ENCODE measurements at places on chromosomes 4 and X.

GRCh38 chr4:159021597-159022385 lies 81.1 kb upstream of the RAPGEF2 start:
- DNase-seq: no peak

- no peak for DNase-seq
These were observed 18.2 kb downstream of the HOPX start for GRCh38 chr4:56662782-56663468.

GRCh38 chr4:124202099-124202498 lies 510.4 kb downstream of the ANKRD50 start:
- DNase-seq: no peak

DNA sequence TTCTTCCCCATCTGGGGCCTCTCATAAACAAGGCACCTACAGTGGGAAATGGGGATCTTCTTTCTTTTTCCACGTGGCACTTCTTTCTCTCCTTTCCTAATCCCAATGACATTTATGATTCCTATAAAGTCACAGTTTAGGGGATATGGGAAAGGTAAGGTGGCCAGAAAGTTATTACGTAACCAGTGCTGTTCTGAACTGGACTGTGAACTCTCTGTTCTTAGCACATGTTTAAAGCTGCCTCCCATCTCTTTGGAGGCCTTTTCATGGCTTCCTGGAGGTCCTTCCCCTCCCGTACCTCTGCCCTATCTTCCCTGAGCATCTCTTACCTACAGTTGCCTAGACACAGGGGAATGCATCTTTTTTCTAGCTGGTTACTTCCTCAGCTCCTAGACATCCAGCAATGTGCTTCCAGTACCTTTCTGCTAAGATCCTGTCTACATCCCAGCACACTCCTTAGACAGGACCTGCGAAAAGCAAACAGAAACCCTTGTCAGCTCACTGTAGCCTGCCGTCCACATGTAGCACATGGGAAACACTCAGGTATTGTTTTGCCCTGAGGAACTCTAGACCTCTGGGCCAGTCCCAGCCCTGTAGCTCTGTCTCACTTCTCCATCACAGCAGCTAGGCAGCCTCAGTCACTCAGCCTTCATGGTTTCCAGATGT lies 195.4 kb downstream of the NWD2 start:
- no peak for DNase-seq

DNA sequence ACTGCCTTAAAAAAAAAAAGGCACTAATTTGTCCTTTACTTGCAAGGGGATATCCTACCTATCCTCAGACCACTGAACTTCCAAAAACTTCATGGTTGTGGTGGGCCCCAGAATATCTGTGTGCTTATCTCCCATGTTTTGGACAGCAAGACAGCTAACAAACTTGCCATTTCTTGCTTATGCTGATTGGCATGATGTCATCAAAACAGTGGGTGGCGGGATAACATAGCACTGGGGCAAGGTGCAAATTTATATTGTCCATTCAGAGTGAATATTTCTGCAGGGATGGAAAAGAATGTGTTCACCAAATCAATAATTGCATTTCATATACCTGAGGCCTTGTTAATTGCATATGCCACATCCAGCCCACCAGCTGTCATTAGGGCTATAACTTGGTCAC lies 23.5 kb downstream of the HAUS3 start:
- DNase-seq: no peak

DNA sequence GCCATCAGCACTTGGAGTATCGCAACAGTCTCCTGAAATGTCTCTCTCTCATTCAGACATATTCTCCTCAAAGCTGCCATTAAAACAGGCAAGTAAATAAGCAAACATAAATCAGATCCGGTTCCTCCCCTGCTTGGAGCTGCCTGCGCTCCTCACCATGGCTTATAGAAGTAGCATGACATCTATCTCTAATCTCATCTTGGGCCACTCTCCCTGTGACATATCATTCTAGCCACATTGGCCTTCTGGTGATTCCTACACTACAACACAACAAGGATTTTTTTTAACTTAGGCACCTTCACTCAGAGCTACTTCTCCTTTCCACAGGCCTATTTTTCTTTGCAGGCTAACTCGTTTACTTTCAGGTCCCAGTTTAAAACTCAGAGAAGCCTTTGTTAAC lies 387.9 kb downstream of the ARHGAP24 start:
- DNase-seq: no peak

DNA sequence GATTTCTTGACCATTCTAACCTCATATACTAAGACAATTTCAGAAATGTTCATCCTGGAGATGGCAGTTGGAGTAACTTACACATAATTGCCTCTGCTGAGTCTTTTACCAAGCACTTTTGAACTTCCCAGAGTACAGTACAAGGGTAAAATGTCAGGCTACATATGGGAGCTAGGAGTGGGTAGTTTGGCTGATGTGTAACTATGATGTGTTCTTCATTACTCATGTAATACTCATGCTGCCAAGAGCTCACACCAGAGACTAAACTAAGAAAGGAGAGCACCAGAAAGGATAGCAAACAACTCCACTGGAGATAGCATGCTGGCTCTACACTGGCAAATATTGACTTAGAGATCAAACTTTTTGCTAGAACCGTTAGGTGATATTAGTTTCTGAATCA lies 194.0 kb downstream of the PDGFRA start:
- DNase-seq: no peak

DNA sequence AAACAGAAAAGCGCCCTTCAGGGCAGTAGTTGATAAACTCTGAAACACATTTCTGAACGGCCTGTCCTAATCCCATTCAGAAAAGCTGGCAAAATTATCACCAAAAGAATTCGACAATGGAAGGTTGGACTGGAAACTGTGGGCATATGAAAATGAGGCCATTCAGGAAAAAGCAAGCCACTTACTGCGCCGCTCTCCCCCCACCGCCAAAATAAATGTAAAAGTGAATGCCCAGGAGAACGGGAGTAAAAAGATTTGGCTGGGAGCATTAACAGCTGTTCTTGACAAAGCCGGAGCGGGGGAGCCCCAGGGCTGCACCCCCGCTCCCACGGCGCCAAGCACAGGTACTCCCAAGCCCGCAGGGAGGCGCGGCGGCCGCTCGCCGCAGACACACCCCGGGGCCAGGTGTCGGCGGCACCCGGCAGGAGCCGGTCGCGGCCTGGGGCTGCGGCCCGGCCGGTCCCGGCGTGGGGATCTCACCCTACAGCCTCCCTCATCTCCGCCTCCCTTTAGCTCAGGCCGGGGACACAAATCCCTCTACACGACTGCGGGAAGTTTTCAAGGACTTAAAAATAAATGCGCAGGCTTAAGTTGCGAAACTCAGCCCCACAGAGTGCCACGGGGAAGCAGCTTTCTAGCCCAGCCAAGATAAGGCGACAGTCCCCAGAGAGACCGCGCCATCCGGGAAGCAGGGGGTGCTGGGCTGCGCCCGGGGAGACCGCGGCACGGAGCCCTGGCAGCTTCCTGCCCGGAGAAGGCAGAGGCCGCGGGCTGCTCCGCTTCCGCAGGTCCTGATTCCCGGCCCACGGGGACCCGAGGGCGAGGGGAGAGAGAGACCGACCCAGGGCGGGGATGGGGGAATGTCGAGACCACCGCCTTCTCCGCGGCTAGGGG lies 593 bp downstream of the SH3RF1 start:
- peak; percentile 24 for DNase-seq

DNA sequence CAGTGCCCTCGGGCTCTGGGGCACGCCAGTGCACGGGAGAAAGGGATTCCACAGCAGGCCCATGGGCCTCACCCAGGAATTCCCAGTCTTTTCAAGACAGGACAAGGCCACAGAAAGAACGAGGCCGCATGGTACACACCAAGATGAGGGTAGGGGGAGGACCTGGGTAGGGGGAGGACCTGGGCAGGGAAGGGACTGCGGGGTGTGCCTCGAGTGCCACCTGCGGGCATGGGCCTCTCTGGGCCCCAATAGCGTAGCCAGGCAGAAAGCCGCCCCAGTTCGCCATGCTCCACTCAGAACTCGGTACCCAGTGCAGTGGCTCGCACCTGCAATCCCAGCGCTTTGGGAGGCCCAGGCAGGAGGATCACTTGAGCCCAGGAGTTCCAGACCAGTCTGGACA lies 14.0 kb upstream of the DUSP9 start:
- no peak for DNase-seq

GRCh38 chr4:129532573-129532972 lies 436.6 kb downstream of the C4orf33 start:
- no peak for DNase-seq

DNA sequence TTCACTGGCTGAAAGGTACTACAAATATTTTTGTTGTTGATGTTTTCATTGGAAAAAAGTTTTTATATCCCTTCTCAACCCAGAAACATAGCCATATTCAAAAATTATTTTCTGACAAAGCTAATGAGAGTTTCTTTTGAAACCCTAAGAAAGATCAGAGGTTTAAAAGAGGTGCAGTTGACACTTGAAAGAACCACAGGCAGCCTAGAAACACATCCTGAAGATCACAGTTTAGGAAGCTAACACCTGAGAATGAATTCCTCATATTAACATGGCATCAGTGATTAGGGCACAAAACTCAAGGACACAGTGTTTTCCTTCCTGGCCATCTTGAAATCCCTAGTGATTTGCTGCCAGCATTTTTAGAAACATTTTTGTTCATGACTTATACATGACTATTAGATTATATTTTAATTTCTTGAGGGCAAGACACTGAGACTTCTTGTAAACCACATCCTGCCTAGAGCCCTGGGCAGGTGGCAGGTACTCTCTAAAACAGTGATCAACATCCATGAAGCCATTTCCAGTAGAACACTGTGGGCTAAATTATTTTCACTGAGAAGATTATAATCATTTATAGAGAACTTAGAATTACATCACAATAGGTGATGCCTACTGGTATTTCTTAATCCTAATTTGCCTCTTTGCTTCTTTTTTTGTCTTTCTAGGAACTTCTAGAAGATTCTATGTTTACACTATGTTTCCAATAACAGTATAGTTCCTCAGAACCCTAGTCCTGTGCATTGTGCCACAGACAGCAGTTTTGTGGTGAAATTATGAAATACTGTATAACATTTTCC lies 80.0 kb downstream of the ARSJ start:
- no peak for DNase-seq

DNA sequence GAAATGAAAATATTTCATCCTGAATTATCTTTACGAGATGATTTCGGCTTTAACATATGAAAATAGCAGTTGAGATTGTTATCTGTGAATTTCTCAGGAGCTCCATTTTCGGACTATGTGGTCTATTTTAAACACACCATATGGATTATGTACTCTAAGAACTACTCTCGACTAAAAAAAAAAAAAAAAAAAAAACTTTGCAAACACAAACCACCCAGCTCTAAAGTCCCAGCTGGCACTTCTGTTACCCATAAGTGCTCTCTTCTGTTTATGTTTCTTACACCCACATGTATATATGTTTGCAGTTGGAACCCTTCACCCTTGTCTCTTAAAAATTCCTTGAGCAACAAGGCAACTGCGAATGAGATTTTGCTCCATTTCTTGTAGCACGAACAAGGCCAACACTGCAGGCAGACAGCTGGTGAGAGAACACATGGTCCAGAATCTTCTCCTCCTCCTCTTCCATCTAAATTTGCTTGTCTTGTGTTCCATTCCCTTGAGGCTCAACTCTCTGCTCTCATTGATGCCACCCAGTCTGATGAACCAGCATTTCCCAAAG lies 172.7 kb upstream of the HCCS start:
- no peak for DNase-seq

DNA sequence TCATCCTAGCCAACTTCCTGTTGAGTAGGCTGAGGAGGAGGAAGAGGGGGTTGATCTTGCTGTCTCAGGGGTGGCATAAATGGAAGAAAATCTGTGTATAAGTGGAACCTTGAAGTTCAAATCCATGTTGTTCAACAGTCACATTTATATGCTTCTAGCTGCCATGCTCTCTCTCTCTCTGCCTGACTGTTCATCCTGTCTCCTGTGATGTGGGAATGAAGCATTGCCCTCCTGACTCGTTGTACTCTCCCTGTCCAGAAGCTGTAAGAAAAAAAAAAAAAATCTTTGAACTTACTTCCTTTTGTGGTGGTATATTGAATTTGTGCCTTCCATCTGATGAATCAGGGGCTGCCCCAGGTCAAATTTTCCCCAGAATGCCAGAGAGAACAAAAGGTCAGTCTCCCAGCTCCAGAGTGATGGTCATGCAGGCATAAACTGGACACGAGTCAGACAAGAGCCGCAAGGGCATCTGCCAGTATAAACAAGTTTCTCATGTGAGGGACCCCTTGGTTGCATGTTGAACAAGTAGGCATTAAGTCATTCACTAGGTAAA lies 257.0 kb downstream of the IDS start:
- no peak for DNase-seq

DNA sequence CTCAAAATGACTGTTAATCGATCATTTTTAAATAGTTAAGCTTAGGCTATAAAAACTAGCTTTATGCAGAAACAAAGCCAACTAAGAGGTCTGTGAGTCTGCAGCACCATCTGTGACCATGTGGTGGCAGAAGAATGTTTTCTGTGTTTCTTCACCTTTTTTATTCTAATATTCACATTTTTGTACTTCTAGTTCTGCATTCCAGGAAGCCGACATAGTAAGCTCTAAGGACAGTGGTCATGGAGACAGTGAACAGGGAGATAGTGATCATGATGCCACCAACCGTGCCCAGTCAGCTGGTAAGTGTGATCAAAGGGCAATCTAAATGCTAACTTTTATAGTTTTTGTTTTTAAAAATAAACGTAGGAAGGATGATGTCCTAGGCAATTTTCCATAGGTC lies 5.6 kb downstream of the PCDH10 start:
- DNase-seq: no peak

GRCh38 chr4:184444953-184445309 lies 29.4 kb downstream of the IRF2 start:
- no peak for DNase-seq

- DNase-seq: no peak
These were observed 726.0 kb downstream of the C4orf33 start for GRCh38 chr4:129821963-129822362.

- no peak for DNase-seq
These were observed 47.0 kb upstream of the ARSJ start for GRCh38 chr4:114026447-114026846.

DNA sequence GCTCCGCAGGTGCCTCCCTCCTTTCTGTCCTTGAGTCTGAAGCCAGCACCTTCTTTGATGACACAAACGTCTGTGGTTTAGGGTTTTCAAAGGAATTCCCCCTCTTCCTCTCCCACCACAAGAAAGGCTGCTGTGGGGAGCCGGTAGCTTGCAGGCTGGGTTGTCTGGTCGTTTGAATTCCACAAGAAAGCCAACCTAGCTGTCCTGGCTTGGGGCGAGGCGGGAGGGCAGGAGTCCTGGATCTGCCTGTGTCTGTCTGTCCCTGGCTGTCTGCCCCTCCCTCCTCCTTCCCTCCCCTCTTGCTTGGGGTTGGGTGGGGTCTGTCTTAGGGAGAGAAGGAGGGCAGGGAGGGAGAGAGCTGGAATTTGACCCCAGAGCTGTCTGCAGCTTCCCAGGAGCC lies 56.3 kb downstream of the SHROOM2 start:
- no peak for DNase-seq

- DNase-seq: no peak
These were observed 125.1 kb downstream of the FGF16 start for GRCh38 chrX:77572322-77572721.

DNA sequence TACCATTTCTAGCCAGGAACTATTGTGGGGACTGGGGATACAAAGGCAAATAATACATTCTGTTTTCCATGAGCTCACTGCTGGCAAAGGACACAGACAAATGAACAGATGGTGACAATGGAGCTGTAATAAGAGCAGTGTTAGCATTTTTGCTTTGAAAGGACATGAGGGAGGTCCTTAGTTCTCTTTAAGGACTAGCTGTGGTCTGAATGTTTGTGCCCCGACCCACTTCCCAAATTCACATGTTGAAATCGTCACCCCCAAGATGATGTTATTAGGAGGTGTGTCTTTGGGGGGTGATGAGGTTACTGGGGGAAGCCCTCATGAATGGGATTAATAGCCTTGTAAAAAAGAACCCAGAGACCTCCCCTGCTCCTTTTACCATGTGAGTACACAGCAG lies 30.3 kb downstream of the CCNG2 start:
- no peak for DNase-seq
